H9 (cell line): ENCODE measurements at places on chromosomes 5 and 9. TPM values are rescaled to one million over a fixed set of nuclear protein-coding genes. Genes with fewer than 3 reads are reported as not detected.

Gene PAX5
- total RNA-seq = 0.39 and 0.75 TPM in 2 replicates

Gene TSTD2
- total RNA-seq = 22.9 and 23.5 TPM in 2 replicates

Gene SPATA6L
- 0.75 and 0.87 TPM in 2 replicates for total RNA-seq

Gene BHMT2
- total RNA-seq = not detected in 2 replicates

Gene PNPLA7
- 1.6 and 1.8 TPM in 2 replicates for total RNA-seq

Gene ORM1
- total RNA-seq = 4.0 and 4.4 TPM in 2 replicates

GRCh38 chr5:69213513-69214215 is 21.0 kb upstream of the CDK7 start:
- peaks cover 30% of the 10 kb centered on the region for H3K36me3 ChIP-seq
- no peak for DNase-seq
- no peak overlapping the region for H3K27ac ChIP-seq
- H3K27me3 ChIP-seq = no peaks in the 10 kb centered on the region
- H3K4me3 ChIP-seq = no peak overlapping the region

DNA sequence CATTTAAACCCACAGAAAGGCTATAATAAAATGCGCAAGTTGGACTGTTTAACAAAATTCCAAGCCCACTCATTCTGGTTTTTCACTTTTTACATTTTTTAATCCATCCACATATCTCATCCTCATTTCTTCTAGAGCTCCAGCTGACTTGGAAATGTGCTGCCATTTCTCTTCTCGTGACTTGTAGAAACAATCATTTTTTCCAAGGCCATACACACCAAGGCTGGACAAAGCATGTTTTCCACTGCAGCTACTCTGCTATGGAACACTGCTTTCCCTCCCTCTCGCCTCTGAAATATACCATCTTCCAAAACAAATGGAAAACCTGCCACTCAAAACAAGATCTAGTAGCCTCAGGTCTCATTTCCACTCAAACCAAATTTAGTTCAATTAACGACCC is 141.1 kb downstream of the ESM1 start:
- no peak overlapping the region for H3K4me3 ChIP-seq
- H3K27me3 ChIP-seq = no peaks in the 10 kb centered on the region
- no peaks in the 10 kb centered on the region for H3K36me3 ChIP-seq
- no peak overlapping the region for H3K27ac ChIP-seq
- DNase-seq = no peak

GRCh38 chr5:35146406-35146805 is 83.9 kb downstream of the PRLR start:
- no peak for DNase-seq
- no peak overlapping the region for H3K27ac ChIP-seq
- no peaks in the 10 kb centered on the region for H3K27me3 ChIP-seq
- H3K4me1 ChIP-seq = peaks cover 2% of the 10 kb centered on the region; the same call in 1 of the 2 replicates
- H3K4me3 ChIP-seq = no peak overlapping the region
- no peaks in the 10 kb centered on the region for H3K36me3 ChIP-seq

- no peaks in the 10 kb centered on the region for H3K4me1 ChIP-seq
- H3K27me3 ChIP-seq = no peaks in the 10 kb centered on the region
- no peak for DNase-seq
- peaks cover 32% of the 10 kb centered on the region for H3K36me3 ChIP-seq
Measured at GRCh38 chr9:5786370-5787127, 46.4 kb downstream of the ERMP1 start.

- H3K36me3 ChIP-seq = peaks cover 1% of the 10 kb centered on the region; the same call in 1 of the 3 replicates
- peaks cover 6% of the 10 kb centered on the region for H3K4me1 ChIP-seq
- DNase-seq = no peak
Measured at GRCh38 chr5:145162626-145163025, 672.5 kb downstream of the PRELID2 start.
